ENCODE measurements at places on chromosomes 16 and 17.
A peak's percentile ranks its signal among the peaks of the same experiment; 100 is the strongest.

GRCh38 chr17:28413804-28414203, 7.8 kb upstream of the SLC46A1 start:
- DNase-seq: no peak

GRCh38 chr17:79919164-79919585, 79.9 kb upstream of the CBX4 start:
- no peak for DNase-seq

DNA sequence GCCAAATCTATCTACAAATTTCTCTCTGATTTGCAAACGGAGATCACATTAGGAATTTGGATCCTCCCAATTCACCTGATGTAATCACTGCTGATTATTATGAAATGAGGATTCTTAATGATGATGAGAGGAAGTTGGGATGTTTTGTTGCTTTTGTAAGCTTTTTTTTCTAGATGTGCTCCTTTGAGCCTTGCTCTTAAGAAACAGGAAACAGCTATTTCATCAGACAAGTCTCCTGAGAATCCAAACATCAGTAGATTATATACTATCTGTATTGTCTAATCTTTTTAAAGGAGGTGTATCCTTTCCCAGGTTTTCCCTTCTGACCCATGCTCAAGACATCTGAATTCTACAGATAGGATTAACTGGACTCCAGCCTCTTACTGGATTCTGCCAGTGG, 73.3 kb downstream of the KIF2B start:
- no peak for DNase-seq

DNA sequence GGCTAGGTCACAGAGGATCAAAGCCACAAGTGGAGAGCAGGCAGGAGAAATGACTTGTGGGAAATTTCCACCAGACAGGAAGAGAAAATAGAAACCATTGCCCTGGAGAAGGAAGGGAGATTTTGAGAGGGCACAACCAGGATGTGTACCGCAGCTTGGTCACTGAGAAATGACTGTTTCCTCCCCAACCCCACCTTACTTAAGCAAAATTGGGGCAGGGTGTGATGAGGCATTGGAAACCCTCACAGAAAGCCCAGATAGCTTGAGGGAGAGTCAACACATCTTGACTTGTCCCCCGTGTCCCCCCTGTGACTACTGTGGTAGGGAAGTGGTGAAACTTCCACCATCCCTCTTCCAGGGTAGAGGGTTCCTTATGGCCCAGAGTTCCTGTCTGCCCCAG, 113.5 kb upstream of the FAM20A start:
- no peak for DNase-seq

DNA sequence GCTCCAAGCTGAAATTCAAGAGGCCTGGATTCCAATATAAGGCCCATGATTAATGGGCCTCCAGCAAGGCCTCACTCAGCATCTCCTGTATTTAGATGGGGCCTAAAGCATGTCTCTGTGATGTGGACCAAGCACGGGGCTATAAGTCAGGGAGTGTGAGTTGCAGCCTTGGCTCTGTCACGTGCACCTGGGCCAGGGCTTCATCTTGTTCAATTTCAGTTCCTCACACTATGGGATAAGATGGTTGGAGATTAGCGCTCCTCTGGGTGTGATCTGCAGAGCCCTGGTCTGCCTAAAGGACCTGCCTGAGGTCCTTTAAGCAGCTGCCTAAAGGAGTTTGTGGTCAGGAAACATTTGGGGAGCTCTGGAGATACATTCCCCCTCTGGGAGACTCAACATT, 25.2 kb downstream of the KLHL36 start:
- no peak for DNase-seq

DNA sequence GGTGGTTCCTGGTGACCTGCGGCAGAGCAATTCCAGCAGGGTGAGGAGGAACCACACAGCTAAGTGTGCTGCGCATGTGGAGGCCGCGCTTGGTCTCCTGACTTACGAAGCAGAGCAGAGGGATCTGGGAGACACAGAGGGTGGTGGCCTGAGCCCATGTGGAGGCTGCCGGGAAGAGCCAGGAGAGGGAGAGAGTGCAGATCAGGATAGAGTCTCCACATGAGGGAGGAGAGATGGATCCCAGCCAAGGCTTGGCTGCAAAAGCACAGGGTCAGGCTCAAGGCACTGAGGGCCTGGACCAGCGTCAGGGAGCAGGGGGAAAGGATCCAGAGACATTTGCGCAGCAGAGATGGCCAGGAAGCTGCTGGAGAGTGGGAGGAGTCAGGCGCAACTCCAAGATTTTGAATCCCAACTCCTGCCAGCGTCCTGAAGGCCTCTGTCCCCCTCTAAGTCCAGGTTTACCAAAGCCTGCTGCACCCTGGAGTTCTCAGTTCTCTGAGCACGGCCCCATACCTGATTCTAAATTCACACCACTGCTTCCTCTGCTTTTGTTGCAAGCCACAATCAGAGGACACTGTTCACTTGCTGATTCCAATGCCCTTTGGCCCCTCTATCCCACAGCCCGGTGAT, 11.3 kb upstream of the MLLT6 start:
- DNase-seq: no peak

GRCh38 chr17:60896996-60897395, 219.3 kb downstream of the BCAS3 start:
- DNase-seq: no peak

- peak; percentile 2 for DNase-seq
Observed at GRCh38 chr17:83177611-83178532, 98.5 kb downstream of the METRNL start.

GRCh38 chr16:9647981-9648701, 534.1 kb downstream of the GRIN2A start:
- no peak for DNase-seq

Measured in T-helper 2 cell treated with Interferon-gamma antibody and Interleukin-4, amounts not matched to agents 5 μg/mL and 100 μg/mL, for 36 hours (primary cell).